ENCODE measurements at places on chromosomes 1 and 21.

DNA sequence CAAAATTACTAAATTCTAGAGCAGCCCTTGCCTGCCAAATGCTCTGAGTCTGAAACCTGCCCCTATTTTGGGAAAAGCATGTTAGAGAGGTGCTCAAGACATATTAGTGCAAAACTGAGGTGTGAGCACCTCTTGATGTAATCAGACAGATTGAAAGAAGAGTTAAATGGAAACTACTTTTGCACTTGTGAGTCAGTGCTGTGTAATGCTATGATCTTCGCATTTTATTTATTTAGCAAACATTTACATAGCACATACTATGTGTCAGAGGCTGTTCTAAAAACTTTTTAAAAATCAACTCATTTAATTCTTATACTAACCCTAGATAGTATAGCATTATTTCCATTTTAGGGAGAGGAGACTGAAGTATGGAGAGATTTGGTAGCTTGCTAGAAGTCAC is 138.1 kb downstream of the ELAVL4 start:
- DNase-seq = no peak

DNA sequence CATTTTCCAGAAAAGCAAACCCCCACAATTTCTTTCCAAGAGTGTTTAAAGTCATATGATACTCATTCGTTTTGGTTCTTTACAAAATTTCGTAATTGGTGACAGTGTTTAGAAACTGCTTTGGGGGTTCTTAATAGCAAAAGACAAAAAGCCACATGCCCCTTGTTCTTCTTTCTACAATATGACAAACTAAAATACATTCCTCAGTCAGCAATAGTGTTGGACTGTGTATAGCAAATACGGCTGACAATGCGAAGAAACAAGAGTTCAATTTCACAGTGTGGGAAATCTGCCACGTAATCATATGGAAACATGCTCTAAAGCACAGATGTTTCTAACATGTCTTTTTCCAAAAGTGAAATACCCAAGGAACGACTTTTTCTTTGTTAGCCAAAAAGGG is 7.6 kb upstream of the IFNAR1 start:
- no peak for DNase-seq

DNA sequence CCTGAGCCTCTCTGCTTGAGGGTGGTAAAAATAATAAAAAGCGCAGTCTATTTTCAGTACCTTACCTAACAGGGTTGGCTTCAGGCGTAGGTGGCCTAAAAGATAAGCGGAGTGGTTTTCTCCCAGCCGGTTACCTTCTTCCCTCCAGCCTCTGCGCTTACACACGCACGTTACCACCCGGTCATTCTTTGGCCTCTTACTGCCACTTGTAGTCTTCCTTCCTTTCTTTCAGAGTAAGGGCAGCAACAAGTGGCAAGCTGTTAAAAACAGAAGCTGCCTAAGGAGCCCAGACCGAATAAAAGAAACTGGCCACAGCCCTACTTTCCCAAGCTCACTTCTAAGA is 35.4 kb downstream of the CLCA1 start:
- no peak for DNase-seq

DNA sequence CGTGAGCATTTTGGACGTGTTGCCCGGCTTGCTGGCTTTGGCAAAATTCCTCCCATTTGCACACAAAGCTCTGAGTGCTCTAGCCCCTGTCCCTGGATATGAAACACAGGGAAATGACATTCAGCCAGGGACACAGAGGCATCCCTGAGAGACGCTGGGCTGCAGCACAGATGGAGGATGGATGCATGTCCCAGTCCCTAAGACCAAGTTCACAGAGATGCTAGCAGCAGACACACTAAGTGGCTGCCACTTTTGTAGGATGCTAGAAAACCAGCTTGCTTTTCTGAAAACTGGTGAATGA is 12.5 kb downstream of the ACTRT2 start:
- no peak for DNase-seq

- DNase-seq = no peak
Observed at GRCh38 chr1:169109561-169110134, 3.2 kb downstream of the ATP1B1 start.

- no peak for DNase-seq
Observed at GRCh38 chr1:114011796-114012195, 32.5 kb downstream of the OLFML3 start.

- no peak for DNase-seq
Observed at GRCh38 chr21:35303085-35303484, 254.0 kb upstream of the RUNX1 start.

DNA sequence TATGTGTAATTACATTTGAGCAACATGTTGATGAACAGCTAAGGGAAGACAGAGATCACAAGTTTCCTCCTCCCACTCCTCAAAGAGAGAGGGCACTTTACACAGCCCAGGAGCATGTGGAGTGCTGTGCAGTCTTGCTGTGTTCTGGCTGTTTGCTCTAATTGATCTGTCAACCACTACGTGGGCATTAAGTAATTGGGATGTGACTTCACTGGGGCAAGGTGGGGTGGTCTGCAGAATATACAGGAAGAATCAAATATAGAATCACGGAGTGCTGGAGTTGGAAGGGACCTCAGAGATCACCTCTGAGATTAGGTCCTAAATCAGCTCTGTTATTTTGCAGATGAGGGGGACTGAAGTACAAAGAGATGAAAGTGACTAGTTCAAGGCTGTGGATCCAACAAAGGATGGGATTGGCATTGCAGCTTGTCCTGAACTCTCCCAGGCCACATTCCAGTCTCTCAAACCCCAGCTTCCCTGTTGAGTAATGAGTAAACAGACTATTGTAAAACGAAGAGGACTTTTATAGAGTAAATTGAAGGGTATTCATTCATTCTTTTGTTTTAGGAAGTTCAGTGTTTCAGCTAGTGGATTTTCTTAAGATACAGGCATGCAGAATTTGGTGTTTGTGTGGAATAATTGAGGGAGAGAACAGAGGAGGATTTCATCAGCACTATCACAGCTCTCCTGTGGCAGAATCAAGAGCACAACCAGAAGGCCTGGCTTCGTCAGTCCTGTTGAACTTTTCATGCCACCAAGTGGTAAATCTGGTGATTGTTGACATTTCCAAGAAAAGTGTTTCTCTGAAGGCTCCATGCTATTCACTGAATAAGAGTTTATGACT is 22.4 kb downstream of the NOS1AP start:
- no peak for DNase-seq
